Stimulated activated CD4-positive, alpha-beta T cell treated with anti-CD3 and anti-CD28 coated beads, Interleukin-4, amount 100 ng/mL, for 24 hours (primary cell): ENCODE measurements at places on chromosomes 2 and 18.

DNA sequence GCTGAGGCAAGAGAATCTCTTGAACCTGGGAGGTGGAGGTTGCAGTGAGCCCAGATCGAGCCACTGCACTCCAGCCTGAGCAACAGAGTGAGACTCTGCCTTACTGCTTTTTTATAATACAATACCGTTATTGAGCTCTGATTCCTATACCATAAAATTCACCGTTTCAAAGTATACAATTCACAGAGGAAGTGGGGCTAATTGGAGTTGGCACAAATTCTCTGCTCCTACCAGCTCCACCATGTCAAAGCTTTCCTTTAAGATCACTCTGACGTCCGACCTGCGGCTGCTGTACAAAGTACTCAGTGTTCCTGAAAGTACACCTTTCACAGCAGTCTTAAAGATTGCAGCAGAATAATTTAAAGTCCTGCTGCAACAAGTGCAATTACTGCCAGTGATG, 29.6 kb upstream of the CYBRD1 start:
- no peak for DNase-seq

- no peak for DNase-seq
Measured at GRCh38 chr2:143530758-143531157, 401.5 kb downstream of the ARHGAP15 start.

DNA sequence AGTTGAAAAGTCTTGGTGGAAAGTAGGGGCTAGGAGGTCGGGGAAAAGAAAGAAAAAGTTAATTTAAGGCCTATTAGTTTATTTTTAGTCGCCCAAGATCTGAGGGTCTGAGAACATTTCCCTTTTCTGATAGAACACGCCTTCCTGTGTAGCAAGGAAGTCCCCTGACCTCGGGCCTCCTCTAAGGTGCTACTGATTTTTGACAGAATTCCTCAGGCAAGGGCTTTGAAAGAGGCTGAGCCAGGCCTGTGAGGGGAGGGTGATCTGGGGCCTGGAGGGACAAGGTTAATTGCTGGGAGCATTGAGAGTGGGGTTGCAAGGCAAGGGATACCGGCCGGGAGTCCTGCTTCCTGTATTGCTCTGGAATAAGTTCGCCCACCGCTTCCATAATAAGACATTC, 131.4 kb upstream of the MYCN start:
- no peak for DNase-seq

GRCh38 chr2:172098287-172098649, 4.4 kb downstream of the DLX2 start:
- DNase-seq, result no peak

- no peak for DNase-seq
Measured at GRCh38 chr2:169131587-169132512, 62.5 kb downstream of the DHRS9 start.

GRCh38 chr2:158714420-158714819, 80.7 kb upstream of the DAPL1 start:
- DNase-seq, result no peak

GRCh38 chr2:121521359-121521758, 9.3 kb upstream of the RNU4ATAC start:
- no peak for DNase-seq
